ENCODE measurements at places on chromosomes 12 and 14.

- H3K4me3 ChIP-seq = no peak overlapping the region
- no peak overlapping the region for H3K27ac ChIP-seq
- no peak for DNase-seq
Measured at GRCh38 chr12:125305231-125305630, 240.0 kb downstream of the AACS start.

DNA sequence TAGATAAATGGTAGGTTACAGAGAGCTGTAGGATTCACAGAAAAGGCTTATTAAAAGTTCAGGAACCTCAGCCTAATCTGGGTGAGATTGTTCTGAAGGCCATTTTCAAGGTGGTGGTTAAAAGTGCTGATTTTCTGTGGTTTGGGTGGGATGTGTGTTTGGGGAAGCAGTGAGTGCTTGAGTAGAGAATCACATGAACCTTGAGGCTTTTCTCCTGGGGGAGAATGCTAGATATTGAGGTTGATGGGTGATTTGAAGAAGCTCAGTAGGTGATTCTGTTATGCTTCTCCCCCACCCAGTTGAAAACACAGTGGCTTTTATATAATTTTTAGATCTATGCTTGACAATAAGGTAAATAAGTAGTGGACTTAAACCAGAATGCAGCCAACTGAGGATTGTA, 420.9 kb downstream of the PCNX1 start:
- peaks cover 7% of the 10 kb centered on the region for H3K36me3 ChIP-seq
- no peak overlapping the region for H3K27ac ChIP-seq
- DNase-seq = no peak
- peaks cover 7% of the 10 kb centered on the region for H3K4me1 ChIP-seq

- no peak overlapping the region for H3K4me3 ChIP-seq
- H3K36me3 ChIP-seq = peaks cover 5% of the 10 kb centered on the region
- H3K27ac ChIP-seq = no peak overlapping the region
Measured at GRCh38 chr14:55819610-55820304, 239.8 kb downstream of the KTN1 start.

- peak overlapping the region; percentile 98 for H3K4me3 ChIP-seq
- no peaks in the 10 kb centered on the region for H3K36me3 ChIP-seq
- peaks cover 37% of the 10 kb centered on the region for H3K4me1 ChIP-seq
- DNase-seq = no peak
- no peak overlapping the region for H3K27ac ChIP-seq
- no peaks in the 10 kb centered on the region for H3K27me3 ChIP-seq
Measured at GRCh38 chr14:49770212-49770817, 2.4 kb downstream of the KLHDC2 start.

- DNase-seq = no peak
- H3K4me3 ChIP-seq = no peak overlapping the region
- H3K4me1 ChIP-seq = peaks cover 5% of the 10 kb centered on the region
Measured at GRCh38 chr14:71563492-71564153, 368.6 kb upstream of the RGS6 start.

GRCh38 chr12:75955251-75955650, 76.3 kb downstream of the PHLDA1 start:
- no peaks in the 10 kb centered on the region for H3K27me3 ChIP-seq
- no peaks in the 10 kb centered on the region for H3K36me3 ChIP-seq
- peaks cover 31% of the 10 kb centered on the region for H3K4me1 ChIP-seq
- H3K4me3 ChIP-seq = no peak overlapping the region
- no peak overlapping the region for H3K27ac ChIP-seq
- DNase-seq = no peak

- H3K27me3 ChIP-seq = no peaks in the 10 kb centered on the region
- no peak for DNase-seq
- H3K4me1 ChIP-seq = peaks cover 20% of the 10 kb centered on the region
- H3K27ac ChIP-seq = no peak overlapping the region
Measured at GRCh38 chr12:89697296-89697695, 11.3 kb downstream of the ATP2B1 start.

DNA sequence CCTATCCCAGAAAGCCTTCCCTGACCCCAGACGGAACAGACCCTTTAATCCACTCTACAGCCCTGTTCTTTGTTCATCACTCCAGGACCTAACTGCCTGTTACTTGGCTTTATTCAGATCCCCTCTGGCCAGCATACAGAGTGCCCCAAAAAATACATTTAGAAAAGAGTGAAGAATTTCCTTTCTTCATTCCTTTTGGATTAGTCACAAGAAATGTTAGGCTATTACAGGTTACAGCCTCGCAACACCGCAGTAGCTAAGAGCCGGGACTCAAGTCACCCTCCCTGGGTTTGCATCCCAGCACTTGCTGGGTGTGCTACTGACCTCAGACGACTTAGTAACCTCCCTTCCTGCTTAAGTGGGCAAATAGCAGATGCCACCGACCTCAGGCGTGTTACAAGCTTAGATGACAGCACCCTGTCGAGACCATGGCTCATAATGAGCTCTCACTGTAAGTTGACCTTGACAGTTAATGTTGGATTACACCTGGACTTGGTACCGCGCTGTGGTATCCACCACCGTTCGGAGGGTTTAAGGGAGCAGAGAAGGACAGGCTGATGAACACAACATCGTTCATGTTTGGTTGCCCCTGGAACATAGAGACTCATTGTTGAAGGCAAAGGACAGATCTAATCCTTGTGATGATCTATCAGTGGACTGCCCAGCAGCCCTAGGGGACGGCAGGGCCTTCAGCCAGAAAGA, 12.9 kb downstream of the GLRX5 start:
- H3K4me3 ChIP-seq = no peak overlapping the region
- H3K4me1 ChIP-seq = peaks cover 9% of the 10 kb centered on the region
- peaks cover 14% of the 10 kb centered on the region for H3K36me3 ChIP-seq
- H3K27me3 ChIP-seq = no peaks in the 10 kb centered on the region
- no peak overlapping the region for H3K27ac ChIP-seq

- no peak for DNase-seq
- H3K4me1 ChIP-seq = no peaks in the 10 kb centered on the region
- no peak overlapping the region for H3K27ac ChIP-seq
- H3K36me3 ChIP-seq = no peaks in the 10 kb centered on the region
- H3K4me3 ChIP-seq = no peak overlapping the region
Measured at GRCh38 chr12:82174936-82175335, 183.3 kb downstream of the CCDC59 start.

DNA sequence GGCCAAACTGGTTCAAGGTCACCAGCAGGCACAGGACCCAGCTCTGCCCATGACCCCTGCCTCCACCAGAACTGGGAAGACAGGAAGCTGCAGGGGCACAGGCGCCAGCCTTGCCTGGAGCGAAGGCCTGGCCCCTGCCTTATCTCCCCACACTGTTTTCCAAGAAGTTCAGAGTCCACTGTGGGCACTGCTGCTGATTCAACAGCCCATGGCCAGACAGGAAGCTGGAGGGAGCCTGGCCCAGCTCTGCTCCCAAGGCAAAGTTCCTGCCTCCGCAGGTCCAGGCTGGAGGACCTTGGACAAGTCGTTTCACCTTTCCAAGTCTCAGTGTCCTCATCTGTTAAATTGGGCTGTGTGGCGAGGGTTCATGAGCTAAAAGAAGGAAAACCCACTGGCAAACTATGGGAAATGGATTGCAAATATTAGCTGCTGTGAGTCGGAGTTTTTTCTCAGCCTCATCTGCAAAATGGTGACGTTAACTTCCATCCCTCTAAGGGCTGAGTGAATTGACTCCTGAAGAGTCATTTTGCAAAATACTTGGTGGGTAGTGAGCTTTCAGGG, 1.2 kb downstream of the PHETA1 start:
- H3K36me3 ChIP-seq = peaks cover 8% of the 10 kb centered on the region
- DNase-seq = no peak
- H3K4me3 ChIP-seq = peak overlapping the region; percentile 91
- H3K4me1 ChIP-seq = peaks cover 20% of the 10 kb centered on the region
- H3K27ac ChIP-seq = no peak overlapping the region

GRCh38 chr12:76374386-76375020, 26.3 kb upstream of the BBS10 start:
- peaks cover 32% of the 10 kb centered on the region for H3K36me3 ChIP-seq
- no peaks in the 10 kb centered on the region for H3K4me1 ChIP-seq
- no peak overlapping the region for H3K4me3 ChIP-seq
- no peaks in the 10 kb centered on the region for H3K27me3 ChIP-seq

DNA sequence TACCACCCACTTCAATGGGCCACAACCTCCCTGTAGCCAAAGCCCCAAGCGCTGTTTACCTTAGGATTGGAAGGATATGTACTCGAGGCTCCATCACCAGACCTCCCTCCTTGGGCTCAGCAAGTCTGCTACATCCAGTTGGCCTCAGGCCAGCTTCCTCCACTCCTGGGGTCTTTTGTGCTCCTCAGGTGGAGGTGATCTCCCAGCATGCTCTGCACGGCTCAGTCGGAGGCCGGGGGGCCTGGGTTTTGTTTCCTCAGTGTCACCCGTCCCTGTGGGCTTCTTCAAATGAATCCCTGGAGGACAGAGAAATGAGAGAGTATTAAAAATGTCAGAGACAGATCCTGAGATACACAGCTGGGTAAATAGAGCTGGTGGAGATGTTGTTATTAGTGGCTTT, 723.1 kb upstream of the TBX3 start:
- no peaks in the 10 kb centered on the region for H3K36me3 ChIP-seq
- no peak overlapping the region for H3K4me3 ChIP-seq
- DNase-seq = no peak
- H3K27me3 ChIP-seq = peaks cover 17% of the 10 kb centered on the region

GRCh38 chr14:64611358-64612020, 61.7 kb downstream of the PPP1R36 start:
- no peaks in the 10 kb centered on the region for H3K36me3 ChIP-seq
- peaks cover 12% of the 10 kb centered on the region for H3K4me1 ChIP-seq
- H3K27ac ChIP-seq = no peak overlapping the region
- peaks cover 4% of the 10 kb centered on the region for H3K27me3 ChIP-seq
- H3K4me3 ChIP-seq = no peak overlapping the region

- no peaks in the 10 kb centered on the region for H3K36me3 ChIP-seq
- H3K4me3 ChIP-seq = no peak overlapping the region
- H3K4me1 ChIP-seq = peaks cover 12% of the 10 kb centered on the region
- no peak overlapping the region for H3K27ac ChIP-seq
- no peak for DNase-seq
Measured at GRCh38 chr14:99472937-99473336, 7.7 kb downstream of the SETD3 start.

DNA sequence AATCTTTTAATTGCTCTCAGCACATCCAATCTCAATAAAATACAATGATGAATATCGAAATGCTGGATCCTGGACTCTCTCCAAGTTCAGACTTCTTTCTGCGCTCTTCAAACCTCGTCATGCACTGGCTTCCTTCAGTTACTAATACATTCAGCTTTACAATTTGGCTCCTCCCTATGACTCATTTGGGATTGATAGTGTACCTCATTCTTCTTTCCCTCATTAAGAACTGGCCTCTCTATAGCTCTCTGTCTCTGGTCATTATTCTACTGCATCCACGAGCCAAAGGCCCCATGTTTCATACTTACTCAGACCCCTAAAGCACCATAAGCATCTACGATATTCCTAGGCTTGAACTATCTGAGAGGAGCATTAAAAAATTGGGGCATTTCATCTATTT, 4.9 kb downstream of the TSPAN8 start:
- H3K4me1 ChIP-seq = no peaks in the 10 kb centered on the region
- no peak overlapping the region for H3K4me3 ChIP-seq
- H3K27me3 ChIP-seq = no peaks in the 10 kb centered on the region
- no peak overlapping the region for H3K27ac ChIP-seq
- DNase-seq = no peak
- no peaks in the 10 kb centered on the region for H3K36me3 ChIP-seq

GRCh38 chr12:79451978-79452377, 238.8 kb downstream of the PAWR start:
- no peak overlapping the region for H3K27ac ChIP-seq
- H3K36me3 ChIP-seq = peaks cover 3% of the 10 kb centered on the region
- no peak overlapping the region for H3K4me3 ChIP-seq
- no peak for DNase-seq

DNA sequence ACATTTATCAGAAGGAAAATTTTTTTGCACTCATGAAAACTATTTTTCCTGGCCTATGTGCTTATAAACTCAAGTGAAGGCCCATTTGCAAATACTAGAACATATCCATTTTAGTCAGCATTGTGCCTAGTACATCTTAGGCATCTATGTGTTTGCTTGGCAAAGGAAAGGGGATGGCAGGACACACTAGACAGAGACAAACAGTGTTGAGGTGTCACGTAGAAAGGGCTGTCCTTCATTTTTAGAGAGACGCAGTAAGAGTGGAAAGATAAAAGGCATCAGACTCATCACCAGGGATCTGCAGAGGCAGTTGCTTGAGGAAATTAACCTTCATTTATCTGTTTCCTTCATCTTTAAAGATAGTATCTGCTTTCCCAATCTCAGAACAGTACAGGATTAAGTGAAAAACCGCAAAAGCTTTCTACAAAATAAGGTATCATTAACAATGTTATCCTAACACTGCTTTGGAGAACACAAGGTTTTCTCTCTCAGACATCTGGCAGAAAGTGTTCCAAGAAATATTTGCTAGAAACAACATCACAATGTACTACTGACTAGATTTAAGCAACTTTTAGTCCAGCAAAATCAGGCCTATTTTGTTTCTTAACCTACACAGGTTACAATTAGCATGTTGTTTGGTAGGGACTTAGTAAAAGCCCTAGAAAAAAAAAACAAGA, 2.0 kb downstream of the YBX3 start:
- peaks cover 37% of the 10 kb centered on the region for H3K27me3 ChIP-seq
- H3K36me3 ChIP-seq = no peaks in the 10 kb centered on the region
- DNase-seq = no peak
- peak overlapping the region; percentile 98 for H3K4me3 ChIP-seq

DNA sequence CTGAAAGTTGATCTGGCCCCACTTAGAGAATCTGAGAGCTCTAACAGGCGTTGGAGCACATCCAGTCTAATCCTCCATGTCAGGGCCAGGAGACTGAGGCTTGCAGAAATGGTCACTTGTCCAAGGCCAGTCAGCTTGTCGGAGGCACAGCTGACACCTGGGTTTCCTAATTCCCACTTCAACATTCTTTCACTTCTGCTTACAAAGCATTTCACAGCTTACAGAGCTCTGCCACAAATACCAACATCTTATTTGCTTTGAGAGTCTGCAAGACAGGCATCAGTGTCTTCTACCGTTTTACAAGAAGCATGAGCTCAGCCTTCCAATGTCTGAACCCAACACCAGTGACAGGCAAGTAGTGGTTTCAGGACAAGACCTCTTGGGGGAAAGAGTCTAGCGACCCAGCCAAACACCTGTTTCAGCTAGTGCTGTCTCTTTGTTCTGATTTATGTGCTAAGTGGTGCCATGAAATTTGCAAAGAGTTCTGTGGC, 31.8 kb downstream of the ISCA2 start:
- H3K27ac ChIP-seq = no peak overlapping the region
- no peak for DNase-seq
- no peaks in the 10 kb centered on the region for H3K36me3 ChIP-seq
- H3K27me3 ChIP-seq = no peaks in the 10 kb centered on the region
- H3K4me1 ChIP-seq = no peaks in the 10 kb centered on the region

- no peak overlapping the region for H3K27ac ChIP-seq
- no peaks in the 10 kb centered on the region for H3K27me3 ChIP-seq
- DNase-seq = no peak
- H3K36me3 ChIP-seq = no peaks in the 10 kb centered on the region
- H3K4me3 ChIP-seq = no peak overlapping the region
- H3K4me1 ChIP-seq = no peaks in the 10 kb centered on the region
Measured at GRCh38 chr14:85336817-85337216, 193.1 kb upstream of the FLRT2 start.

- no peak overlapping the region for H3K27ac ChIP-seq
- H3K4me1 ChIP-seq = peaks cover 6% of the 10 kb centered on the region
- H3K4me3 ChIP-seq = no peak overlapping the region
- no peaks in the 10 kb centered on the region for H3K27me3 ChIP-seq
- peak; percentile 11 for DNase-seq
- no peaks in the 10 kb centered on the region for H3K36me3 ChIP-seq
Measured at GRCh38 chr14:91911474-91912032, 35.9 kb downstream of the FBLN5 start.
